ENCODE measurements at places on chromosomes 2 and 18.

DNA sequence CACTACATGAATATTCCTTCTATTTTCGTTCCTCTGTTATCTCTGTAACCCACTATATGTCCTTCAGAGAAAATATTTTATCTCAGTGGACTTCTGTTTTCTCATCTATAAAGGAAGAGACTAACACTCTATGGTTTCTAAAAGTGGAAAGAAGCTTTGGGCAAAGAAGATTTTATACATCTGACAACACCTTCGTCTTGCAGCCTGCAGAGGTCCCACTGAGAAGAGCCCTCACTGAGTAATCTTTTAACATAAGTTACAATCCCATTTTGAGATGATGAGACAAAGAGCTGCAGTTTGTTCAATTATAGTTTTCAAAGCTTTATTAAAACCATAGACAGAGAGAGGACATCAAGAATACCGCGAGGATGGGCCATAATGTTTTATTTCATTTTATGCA, 28.7 kb downstream of the XIRP2 start:
- DNase-seq: no peak

- no peak for DNase-seq
These were observed 33.9 kb downstream of the MTA3 start for GRCh38 chr2:42602218-42602875.

DNA sequence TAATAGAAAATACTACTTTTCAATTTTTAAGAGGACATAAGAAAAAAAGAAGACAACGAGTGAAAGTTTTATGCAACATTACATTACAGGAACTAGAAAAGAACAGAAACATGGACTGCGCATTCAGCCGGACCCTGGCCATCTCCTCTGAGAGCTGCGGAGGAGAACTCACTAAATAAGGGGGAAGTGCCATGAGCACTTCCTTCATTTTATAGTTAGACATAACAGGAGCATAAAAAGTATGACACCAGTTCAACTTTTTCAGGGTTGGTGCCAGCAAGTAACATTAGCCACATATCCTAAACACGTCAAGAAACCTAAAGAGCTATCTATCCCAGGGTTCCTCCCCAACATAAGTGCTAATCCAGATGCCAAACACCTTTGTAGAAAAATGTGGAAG, 78.0 kb upstream of the SERTAD2 start:
- DNase-seq: no peak

GRCh38 chr2:159998961-159999360, 63.5 kb downstream of the PLA2R1 start:
- no peak for DNase-seq

GRCh38 chr2:43217228-43218154, 8.9 kb downstream of the ZFP36L2 start:
- no peak for DNase-seq
